NCI-H1436 treated with DMSO at 0.1 percent for 48 hours (cell line): ENCODE measurements at places on chromosomes 11 and 22.

DNA sequence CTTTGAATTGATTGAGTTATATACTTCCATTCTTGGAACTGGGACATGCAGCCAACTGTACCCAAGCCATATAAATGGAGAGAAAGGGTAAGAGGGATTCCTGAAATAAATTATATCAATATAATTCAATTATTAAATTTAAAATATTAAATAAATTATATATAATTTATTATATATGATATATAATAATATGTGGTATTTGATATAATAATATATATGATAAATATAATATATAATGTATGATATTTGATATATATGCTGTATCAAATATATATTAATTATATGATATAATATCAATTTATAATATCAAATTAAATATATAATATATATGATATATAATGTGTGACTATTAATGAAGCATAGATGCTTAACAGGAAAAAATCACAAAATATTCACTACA lies 677.0 kb downstream of the NELL1 start:
- DNase-seq: no peak

- no peak for DNase-seq
Observed at GRCh38 chr11:25602149-25602548, 729.8 kb upstream of the ANO3 start.

GRCh38 chr11:13229136-13229535 lies 48.5 kb upstream of the BMAL1 start:
- no peak for DNase-seq

- no peak for DNase-seq
Observed at GRCh38 chr11:77611921-77612320, 22.2 kb downstream of the AQP11 start.

- DNase-seq: no peak
Observed at GRCh38 chr11:60288531-60288930, 8.1 kb downstream of the MS4A4A start.

DNA sequence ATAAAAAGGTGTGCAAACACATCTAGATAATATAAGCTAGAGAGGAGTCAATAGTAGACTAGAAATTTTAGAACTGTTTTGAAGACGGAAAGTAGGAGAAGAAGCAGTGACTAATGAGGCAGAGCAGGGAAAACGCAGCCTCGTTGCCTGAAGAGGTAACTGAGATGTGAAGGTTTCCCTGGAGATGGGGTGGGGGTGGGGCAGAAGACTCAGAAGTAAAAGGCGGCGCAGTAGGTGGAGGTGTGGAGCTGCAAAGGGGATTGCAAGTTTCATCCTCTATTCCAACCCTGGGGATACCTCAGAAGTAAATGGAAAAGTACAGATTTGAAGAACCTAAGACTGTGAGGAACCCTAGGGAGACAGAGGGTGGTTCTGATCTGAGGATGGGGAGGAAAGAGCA lies 109.5 kb downstream of the TMPRSS5 start:
- DNase-seq: no peak

- no peak for DNase-seq
Observed at GRCh38 chr11:130390071-130390758, 38.2 kb downstream of the ADAMTS8 start.

- no peak for DNase-seq
Observed at GRCh38 chr11:2759228-2760195, 59.7 kb upstream of the KCNQ1OT1 start.

DNA sequence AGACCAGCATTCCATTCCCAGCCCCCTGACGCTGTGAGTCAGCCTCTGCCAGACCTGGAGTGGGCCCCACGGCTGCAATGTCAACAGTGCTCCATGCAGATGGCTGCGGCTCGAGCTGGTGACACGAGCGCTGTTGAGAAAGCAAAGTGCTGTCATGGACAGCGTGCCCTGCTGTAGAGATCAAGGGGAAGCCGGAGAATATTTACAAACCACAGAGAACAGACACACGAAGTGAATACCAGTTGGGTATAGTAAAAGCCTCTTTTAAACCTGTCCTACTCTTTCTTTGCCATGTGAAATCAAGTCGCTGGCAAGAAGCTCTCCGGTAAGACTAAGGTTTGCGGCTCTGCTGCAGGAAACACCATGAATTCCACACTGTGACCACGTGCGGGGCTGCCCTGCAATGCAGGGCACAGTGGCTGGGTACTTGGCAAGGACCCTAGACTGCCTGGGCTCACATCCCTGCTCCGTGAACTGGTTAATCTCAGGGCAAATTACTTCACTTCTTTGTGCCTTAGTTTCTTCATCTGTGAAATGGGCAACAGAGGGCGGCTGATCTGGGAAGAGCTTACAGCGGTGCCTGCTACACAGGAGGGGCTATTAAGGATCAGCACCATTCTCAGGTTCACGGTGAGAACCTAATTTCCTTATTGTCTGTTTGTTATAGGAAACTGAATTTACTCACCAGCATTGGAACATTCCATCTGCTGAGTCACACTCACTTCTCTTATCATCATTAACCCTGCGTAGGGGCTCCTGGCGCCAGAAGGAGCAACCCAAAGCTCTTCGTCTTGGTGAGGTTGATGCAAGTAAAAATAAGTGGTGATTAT lies 27.8 kb upstream of the ELFN2 start:
- no peak for DNase-seq

GRCh38 chr11:28690746-28691145 lies 582.6 kb downstream of the METTL15 start:
- no peak for DNase-seq

- DNase-seq: no peak
Observed at GRCh38 chr11:80495116-80495515, 1054.3 kb upstream of the TENM4 start.

GRCh38 chr22:44642096-44642644 lies 59.8 kb upstream of the PRR5 start:
- DNase-seq: no peak

DNA sequence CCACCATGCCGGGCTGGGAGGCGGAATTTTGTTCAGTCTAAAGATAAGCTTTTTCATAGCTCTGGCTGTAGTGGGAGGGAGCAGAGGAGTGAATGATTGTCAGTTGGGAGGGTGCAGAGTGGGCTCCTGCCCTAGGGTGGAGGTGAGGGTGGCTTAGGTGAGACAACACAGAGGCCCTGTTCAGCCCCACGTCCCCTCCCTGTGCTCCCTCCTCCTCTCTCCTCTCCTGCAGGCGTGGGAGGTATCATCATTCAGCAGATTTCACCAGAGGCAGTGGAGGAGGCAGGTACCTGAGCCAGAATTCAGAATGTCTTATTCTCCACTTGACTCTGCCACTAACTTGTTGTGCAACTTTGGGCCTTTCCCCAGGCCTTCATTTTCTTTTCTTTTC lies 1.7 kb upstream of the THRSP start:
- no peak for DNase-seq

- no peak for DNase-seq
Observed at GRCh38 chr11:33893711-33894397, 2.0 kb upstream of the LMO2 start.

GRCh38 chr11:22459048-22459447 lies 120.9 kb downstream of the SLC17A6 start:
- no peak for DNase-seq

- DNase-seq: no peak
Observed at GRCh38 chr11:128548649-128549255, 38.6 kb downstream of the ETS1 start.

DNA sequence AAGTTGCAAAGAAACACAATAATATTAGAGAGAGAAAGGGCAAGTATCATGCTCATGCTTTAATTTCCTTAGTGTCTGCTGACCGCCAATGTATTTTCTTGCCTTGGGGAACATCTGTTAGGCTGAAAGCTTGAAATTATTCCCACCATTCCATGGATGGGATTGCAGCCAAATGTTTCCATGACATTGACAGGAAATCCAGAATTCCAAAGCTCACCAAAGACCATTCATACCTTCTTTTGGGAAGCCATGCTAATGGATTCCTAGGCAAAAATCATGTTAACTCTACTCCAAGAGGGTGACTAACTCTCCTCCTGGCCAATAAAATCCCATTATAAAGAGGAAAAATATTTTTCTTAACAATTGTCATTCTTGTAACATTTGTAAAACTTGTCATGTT lies 661.4 kb upstream of the FAT3 start:
- no peak for DNase-seq

DNA sequence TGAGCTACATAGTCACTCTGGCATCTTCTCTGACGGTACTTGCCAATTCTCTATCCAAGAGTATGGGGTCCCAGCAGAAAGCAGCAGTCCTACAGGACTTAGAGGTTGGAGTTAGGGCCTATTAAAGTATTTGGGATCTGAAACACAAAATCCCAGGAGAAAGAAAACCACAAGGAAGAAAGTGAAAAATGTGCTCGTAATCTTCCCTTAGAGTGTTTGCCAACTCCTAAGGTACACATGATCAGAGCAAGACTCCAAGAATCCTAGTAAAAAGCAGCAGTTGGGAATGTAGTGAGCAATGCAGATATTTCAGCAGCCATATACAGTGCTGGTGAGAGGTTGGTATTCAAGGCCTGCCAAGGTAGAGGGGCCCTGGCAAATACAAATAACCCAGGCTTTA lies 71.6 kb downstream of the EXT2 start:
- DNase-seq: no peak

DNA sequence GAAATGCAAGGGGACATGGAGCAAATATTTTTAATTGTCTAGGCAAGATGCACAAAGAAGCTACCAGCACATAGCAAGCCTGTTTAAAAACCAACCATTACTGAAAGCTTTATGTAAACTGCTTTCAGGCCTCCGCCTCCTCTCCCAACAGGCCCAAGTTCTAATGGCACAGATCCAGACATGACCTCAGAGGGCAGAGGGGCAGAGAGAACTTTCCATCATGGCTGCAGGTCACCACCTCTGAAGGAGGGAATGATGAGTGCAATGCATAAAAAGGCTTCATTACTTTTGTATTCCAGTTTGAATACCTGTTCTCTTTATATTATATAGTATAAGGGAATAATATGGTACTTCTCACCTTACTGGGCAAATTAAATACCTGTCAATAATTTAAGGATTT lies 15.2 kb downstream of the DDX17 start:
- no peak for DNase-seq

DNA sequence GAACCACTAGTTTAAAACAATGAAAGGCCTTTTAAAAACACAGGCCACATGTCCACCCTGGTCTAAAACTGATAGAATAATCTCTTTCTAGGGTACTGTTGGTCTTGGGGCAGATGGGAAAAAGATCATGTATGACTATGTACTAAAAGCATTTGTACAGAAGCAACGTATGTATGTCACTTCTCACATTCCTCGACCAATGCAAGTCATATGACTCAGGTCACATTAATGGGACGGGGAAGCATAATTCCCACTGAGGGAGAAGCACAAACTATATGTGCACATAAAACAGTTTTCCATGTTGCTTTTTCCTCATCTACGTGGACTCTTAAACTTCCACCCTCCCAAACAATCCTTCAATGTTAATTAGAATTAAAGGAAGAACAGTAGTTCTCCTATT lies 32.2 kb upstream of the GAB2 start:
- DNase-seq: no peak

DNA sequence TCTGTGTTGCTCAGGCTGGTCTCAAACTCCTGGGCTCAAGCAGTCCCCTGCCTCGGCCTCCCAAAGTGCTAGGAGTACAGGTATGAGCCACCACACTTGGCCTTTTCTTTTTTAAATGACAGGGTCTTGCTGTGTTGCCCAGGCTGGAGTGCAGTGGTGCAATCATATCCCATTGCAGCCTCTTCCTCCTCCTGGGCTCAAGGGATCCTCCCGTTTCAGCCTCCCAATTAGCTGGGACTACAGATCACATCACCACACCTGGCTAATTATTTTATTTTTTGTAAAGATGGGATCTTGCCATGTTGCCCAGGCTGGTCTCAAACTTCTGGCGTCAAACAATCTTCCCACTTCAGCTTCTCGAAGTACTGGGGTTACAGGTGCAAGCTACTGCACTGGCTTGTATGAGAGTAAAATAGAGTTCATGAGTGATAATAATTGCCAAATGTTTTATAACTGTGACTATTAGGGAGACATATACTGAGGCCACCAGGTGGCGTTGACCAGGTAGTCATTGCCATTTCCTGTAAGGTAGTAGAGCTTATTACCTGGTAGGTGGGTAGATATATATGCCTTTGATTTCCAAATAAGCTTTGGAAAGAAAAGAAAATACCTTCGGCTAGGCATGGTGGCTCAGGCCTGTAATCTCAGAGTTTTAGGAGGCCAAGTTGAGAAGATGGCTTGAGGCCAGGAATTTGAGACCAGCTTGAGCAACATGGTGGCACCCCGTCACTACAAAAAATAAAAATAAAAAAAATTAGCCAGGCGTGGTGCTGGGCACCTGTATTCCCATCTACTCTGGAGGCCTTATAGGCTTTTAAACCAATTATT lies 5.4 kb downstream of the FDX1 start:
- no peak for DNase-seq

- no peak for DNase-seq
Observed at GRCh38 chr11:107821199-107821927, 37.2 kb downstream of the SLC35F2 start.

- no peak for DNase-seq
Observed at GRCh38 chr22:42714768-42715390, 5.8 kb downstream of the A4GALT start.

DNA sequence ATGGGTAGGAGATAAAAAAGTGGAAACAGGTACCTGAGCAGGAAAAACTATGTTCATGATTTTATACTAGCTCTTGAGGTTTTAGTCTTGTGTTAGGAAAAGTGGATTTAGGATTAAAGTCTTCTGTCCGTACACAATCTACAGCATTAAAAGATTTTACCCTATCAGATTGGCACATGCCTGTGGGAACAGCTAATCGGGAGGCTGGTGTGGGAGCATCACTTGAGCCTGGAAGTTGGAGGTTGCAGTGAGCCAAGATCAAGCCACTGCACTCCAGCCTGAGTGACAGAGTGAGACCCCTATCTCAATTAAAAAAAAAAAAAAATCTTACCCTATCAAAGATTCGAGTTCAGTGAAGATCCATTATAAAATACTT lies 12.2 kb upstream of the CRKL start:
- no peak for DNase-seq

DNA sequence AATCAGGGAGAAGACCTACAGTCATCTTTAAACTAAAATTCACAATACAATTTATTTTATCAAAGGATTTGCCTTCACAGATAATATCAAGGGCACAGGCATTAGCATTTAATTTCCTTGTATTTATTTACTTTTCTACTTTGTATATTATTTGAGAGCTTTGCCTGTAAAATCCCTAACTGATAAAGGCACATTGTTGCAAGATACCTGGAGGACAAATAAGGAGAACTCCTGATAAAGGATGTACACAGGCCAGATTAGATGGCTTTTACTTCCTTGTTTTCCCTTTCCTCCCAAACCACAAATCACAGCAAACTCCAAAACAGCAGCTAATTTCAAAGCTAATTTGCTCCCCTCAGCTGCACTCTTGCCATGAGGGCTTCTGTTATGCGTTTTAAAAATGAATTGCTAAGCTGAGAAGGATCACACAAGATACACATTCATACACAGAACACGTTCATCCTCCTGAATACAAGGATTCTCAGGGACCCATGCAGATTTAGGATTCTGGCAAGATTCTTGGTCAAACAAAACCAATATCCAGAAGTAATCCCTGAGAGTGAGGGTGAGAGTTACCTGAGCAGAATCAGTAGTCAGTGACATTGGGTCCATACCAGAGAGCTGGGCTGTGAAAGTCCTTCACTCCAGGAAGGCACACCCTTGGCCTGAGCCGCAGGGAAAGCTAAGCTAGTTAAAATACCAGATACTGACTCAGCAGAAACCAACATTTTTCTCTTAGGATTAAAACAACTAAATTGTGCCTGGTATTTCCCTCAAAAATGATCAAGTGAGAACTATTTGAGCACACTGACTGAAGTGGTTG lies 100.3 kb upstream of the CLPB start:
- no peak for DNase-seq

- no peak for DNase-seq
Observed at GRCh38 chr22:46453006-46453828, 84.2 kb downstream of the CELSR1 start.

- DNase-seq: peak; percentile 43
Observed at GRCh38 chr11:20011307-20011951, 148.8 kb downstream of the DBX1 start.

GRCh38 chr11:65503949-65504673 lies 5.3 kb downstream of the MALAT1 start:
- DNase-seq: no peak
